ENCODE measurements at places on chromosomes 12 and 14.

DNA sequence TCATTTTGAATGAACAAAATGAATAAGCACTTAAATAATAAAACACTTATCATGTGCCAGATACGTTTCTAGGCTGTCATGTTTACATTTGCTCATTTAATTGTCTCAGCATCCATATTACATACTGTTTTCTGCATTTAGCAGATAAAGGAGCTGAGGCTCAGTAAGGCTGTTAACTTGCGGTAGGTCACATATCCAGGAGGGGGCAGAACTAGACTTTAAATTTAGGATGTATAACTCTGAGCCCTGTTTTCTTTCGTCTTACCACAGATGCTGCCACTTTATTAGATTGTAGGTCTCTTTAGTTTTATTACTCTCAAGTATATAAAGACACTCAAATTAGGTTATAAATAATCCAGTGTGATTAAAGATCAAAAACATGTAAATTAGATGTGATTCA, 17.7 kb downstream of the IRAK4 start:
- no peak for DNase-seq

GRCh38 chr12:97659117-97659880, 196.7 kb downstream of the RMST start:
- DNase-seq: no peak

DNA sequence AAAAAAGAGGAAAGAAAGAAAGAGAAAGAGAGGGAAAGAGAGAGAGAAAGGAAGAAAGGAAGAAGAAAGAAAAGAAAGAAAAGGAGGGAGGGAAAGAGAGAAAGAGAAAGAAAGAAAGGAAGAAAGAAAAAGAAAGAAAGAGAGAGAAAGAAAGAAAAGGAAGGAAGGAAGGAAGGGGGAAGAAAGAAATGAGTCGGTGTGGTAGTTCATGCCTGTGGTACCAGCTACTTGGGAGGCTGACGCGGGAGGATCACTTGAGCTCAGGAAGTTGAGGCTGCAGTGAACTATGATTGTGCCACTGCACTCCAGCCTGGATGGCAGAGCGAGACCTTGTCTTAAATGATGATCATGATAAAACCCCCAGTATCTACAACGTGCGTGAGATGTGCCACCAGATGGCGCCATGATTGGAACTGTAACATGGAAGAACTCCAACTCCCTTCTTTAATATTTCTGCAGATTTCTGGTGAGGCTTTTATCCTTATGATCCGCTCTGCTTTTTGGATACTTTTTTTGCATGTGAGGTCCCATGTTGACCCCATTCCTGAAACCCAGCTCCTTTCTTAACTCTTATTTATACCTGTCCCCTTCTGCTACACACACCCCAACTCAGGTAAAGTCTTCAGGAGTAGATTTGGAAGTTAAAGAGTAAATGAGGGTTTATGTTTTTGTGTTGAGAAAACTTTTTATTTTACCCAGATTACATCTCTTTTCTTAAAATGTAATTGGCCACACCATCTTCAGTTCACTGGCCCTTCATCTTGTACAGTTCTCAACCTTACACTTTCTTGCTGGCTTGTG, 25.6 kb downstream of the RNASE10 start:
- peak; percentile 66 for DNase-seq

GRCh38 chr14:48665077-48665784, 920.9 kb downstream of the RPS29 start:
- no peak for DNase-seq

DNA sequence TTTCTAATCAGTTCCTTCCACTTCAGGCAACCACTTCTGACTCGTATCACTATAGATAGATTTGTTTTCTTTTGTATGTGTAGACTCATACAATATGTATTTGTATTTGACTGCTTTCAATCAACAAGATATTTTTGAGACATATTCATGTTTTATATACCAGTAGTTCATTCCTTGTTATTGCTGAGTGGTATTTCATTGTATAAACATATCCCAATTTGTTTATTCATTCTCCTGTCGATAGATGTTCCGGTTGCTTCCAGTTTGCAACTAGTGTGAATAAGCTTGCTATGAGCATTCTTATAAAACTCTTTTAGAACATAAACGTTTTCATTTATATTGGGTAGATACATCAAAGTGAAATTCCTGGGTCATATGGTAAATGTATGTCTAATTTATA, 119.2 kb downstream of the FIGNL2 start:
- DNase-seq: no peak

GRCh38 chr12:11656550-11656949, 7.1 kb downstream of the ETV6 start:
- no peak for DNase-seq

DNA sequence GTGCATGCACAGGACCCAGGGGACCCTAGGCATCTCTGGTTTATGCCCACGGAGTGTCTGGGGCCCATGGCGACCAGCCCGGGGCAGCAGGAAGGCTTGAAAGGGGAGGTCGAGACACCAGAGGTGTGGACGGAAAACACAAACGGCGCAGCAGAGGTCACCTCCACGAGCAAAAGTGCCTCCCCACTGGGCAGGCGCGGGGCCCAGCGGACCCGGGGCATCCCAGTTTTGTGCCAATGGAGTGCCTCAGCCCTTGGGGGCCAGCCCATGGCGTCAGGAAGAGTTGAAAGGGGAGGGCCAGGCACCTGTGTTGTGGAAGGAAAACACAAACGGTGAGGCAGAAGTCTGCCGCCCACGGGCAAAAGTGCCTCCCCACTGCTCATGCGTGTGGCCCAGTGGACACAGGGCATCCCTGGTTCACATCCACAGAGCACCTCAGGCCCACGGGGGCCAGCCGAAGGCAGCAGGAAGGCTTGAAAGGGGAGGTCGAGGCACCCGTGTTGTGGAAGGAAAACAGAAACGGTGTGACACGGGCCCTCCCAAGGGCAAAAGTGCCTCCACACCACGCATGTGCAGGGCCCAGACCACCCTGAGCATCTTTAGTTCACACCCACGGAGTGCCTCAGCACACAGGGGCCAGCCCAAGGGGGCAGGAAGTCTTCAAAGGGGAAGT, 378.8 kb downstream of the ALG10 start:
- DNase-seq: no peak

GRCh38 chr12:132465269-132466190, 24.4 kb upstream of the FBRSL1 start:
- DNase-seq: no peak

GRCh38 chr12:48069241-48069640, 36.6 kb downstream of the SENP1 start:
- DNase-seq: no peak

- no peak for DNase-seq
Observed at GRCh38 chr12:1719139-1719538, 28.3 kb downstream of the ADIPOR2 start.

- DNase-seq: no peak
Observed at GRCh38 chr12:127656266-127656665, 610.7 kb upstream of the TMEM132C start.

DNA sequence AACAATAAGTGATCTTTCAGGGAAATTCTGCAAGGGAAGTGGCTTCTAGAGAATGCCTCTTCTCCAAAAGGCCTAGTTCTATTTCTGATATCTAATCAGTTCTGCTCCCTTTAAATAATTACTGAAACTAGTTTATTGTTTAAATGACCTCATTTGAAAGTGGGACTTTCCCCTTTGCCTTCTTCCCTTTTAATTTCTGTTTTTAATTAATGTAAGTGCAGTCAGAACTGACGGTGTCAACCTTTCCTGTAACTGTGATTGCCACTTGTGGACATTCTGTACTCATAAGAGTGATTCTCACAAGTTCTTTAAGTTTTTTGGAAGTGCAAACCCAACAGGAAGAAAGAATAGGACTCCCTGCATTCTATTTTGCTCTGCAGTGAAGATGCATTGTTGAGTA, 265.3 kb upstream of the PLEKHG7 start:
- DNase-seq: no peak

DNA sequence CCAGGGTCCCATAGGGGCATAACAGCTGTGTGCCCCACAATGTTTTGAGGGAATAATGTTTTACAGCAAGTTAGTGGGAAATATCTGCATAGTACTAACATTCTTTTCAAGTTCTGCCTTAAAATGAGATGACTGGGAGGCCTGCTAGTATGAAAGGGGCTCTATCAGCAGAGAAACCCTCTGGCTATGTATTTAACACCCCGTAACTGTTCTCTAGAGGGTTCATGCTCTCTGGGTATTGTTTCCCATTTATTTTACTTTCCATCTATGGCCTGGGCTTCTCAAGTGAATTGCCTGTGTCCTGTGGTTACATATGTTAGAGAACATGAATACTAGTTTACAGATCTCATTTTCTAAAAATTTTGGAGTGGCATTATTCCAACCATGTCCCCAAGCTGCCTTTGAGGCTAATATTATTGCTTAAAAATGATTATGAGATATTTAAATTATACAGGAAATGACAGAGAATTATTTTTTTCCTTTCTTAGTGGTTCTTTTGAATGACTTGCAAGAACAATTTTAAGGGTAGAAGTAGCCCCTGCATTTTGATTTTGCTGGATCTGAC, 37.5 kb downstream of the GNG2 start:
- DNase-seq: no peak

Measured in stimulated activated CD8-positive, alpha-beta memory T cell treated with anti-CD3 and anti-CD28 coated beads, Interleukin-15, amount 100 ng/mL, for 1 hour (primary cell).